Kidney glomerular epithelial cell (primary cell): ENCODE measurements at places on chromosomes 3 and 15.

GRCh38 chr15:48332642-48333034 lies 1.4 kb downstream of the DUT start:
- no peak for DNase-seq

DNA sequence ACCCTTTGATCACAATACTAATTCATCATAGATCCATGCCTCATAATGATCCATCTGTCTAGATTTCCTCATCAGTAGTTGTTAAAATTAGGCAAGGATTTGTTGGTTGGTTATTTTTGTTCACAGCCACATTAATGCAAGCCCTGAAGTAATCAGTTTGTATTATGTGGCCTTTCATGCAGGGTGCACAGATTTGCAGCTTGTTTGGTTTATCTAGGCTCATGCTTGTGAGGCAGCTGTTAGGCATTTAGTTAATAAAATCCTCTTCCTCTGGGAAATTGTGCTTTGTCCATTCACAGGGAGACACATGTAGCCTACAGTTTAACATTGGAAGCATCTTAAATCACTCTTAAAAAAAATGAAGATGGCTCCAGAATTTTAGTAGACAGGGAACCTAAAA lies 162.8 kb upstream of the ZNF385D start:
- no peak for DNase-seq

DNA sequence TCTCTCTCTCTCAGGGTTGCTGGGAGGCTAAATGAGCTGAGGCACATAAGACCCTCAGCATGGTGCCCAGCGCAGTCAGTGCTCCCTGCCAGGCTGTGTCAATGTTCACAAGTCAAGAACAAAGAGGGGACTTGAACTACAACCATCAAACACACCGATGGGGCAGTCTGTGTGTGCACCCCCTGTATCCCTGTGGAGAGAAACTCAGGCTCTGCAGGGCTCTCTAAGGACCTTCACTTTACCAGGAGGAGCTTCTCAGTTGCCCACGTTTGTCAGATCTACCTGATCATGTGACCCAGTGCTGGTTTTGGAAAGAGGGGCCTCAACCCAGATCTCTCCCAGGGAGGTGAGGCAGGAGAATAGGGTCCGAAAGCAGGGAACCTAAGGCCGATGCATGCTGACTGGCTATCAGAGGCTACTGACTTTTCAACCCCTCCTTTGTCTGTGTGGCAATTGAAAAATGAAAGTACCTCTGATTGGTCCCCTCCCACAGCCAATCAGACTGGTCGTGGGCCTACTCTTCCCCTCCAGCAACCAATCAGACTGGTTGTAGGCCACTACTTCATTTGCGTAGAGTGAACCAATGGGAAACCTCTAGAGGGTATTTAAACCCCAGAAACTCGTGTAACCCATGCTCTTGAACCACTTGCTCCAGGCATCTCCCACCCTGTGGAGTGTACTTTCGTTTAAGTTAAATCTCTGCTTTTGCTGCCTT lies 34.0 kb downstream of the RHCG start:
- no peak for DNase-seq

DNA sequence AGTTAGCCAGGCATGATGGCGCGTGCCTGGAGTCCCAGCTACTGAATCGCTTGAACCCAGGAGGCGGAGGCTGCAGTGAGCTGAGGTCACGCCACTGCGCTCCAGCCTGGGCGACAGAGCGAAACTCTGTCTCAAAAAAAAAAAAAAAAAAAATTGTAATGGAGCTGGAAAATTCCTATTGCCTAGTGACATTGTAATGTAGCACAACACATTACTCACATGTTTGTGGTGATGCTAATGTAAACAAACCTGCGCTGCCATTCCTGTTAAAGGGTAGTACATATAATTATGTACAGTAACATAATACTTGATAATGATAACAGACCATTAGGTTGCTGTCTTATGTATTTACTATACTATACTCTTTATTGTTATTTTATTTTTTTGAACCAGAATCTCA lies 39.1 kb downstream of the KNL1 start:
- DNase-seq: no peak
